Stimulated activated CD4-positive, alpha-beta T cell treated with anti-CD3 and anti-CD28 coated beads, TNF-alpha, amount 100 ng/mL, for 1 hour (primary cell): ENCODE measurements at places on chromosomes 1 and 21.

- no peak for DNase-seq
These were observed 54.9 kb downstream of the ENAH start for GRCh38 chr1:225597926-225598575.

- DNase-seq = no peak
These were observed 242.1 kb upstream of the JUN start for GRCh38 chr1:59025898-59026426.

DNA sequence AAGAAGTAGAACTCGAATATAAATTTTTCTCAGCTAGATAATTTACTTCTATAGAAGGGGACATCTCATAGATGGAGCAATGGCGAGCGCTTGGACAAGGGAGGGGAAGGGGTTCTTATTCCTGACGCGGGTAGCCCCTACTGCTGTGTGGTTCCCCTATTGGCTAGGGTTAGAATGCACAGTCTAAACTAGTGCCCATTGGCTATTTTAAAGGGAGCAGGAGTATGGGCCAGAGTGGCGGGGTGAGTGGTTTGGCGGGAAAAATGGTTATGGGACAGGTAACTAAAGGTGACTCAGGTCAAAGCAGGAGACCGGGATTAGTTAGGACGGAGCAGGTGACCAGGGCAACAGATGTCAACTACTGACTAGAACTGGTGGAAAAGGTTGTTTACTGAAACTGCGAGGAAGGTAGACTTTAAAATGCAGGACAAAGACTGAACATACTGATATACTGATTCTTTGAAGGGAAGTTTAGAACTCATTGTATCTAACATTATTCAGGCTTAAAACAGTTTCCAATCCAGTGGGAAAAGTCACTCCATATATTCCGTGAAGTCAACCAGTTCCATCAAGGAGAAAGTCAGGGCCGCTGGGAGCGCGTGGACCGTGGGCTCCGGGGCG, 940 bp upstream of the ATAD3A start:
- DNase-seq = no peak

- no peak for DNase-seq
These were observed 124.2 kb downstream of the ATP6V1G3 start for GRCh38 chr1:198416296-198416695.

DNA sequence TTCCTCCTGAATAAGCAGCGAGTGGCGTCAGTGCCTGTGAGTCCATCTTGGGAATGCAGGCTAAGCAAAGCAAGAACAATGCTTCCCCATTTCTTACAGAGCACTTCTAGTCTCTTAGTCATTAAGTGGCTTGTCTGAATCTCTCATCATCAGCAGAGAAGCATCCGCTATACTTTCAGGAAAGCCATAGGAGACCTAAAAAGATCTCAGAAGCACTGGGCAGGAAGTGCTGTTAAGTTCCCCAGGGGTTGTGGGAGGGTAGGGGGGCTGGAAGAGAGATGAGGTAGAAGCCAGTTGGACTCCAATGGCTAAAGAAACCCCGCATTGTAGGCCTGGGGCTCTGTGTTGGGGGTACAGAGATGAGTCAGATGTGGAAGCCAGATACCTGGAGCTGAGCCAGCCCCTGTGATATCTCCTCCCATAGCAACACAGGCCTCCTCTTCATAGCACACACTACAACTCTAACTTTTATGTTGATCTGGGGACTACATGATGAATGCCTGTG, 44.9 kb downstream of the SYT6 start:
- DNase-seq = no peak

DNA sequence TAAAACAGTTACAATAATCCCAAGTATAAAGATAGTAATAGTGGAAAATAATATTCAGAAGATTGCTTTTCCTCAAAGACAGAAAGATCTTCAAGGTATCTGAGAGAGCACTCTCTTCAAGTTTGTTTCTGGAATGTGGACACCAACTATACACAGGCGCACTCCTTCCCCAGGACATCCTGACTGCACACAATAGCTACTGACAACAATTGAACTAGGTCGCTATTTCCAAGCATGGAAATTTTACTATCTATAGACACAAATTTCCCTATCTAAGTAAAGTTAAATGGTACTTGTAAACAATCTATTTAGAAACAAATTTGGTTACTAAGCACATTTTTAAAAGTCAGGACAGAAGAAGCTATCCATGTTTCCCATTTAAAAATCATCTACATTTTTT, 19.1 kb downstream of the ARHGAP29 start:
- no peak for DNase-seq

GRCh38 chr1:178091986-178092745, 1.7 kb upstream of the RASAL2 start:
- no peak for DNase-seq

- DNase-seq = no peak
These were observed 418.9 kb downstream of the PRDM2 start for GRCh38 chr1:14118691-14119485.
